Brain pericyte (primary cell): ENCODE measurements at places on chromosomes 11 and 22.

DNA sequence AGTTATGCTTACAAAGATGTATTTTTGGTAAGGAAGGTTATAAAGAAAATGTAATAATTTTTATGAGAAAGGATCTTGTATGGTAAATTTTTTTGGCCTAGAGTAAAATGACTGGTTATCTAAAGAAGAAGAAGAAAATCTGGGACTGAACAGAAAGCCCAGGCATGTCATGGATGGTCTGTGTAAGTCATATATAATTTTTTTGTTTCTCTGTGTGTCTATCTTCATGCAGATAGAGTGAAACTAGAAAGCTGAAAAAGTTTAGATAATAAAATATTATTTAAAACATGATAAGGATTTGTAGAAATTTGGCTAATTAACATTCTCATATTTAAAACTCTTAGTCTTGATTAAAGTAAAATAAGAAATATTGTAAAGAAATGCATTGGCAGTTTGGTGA lies 27.6 kb upstream of the MPEG1 start:
- no peak for DNase-seq

DNA sequence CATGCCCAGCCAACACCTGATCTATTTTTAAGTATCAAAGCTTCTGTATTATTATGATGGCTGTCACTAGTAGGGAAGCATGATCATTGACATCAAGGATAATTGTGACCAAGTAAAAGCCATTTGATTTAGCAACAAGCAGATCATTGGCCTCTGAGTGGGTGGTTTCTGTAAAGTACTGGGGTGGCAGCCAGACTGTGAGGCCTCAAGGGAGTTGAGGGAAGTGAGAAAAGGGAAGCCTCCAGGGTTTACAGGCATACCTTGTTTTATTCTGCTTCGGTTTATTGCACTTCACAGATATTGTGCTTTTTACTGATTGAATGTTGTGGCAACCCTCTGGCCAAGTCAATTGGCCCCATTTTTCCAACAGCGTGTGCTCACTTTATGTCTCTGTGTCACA lies 60.1 kb downstream of the PRR5L start:
- DNase-seq, result no peak

DNA sequence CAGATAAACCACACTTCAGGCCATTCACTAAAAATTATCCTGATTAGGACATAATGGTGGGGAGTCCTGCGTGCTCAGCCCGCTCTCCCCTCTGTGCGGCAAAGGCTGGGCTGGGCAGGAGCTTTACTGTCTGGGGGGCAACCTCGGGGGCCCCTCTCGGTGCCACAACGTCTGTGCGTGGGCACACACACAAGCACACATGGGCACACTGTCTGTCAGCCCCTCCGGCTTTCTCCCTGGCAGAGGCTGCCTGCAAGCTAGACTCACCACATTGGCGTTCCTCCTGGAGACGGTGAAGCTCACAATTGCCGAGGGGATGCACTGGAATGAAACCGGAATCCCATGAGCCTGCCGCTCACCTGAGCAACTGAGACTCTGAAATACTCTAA lies 5.2 kb downstream of the MLC1 start:
- no peak for DNase-seq

DNA sequence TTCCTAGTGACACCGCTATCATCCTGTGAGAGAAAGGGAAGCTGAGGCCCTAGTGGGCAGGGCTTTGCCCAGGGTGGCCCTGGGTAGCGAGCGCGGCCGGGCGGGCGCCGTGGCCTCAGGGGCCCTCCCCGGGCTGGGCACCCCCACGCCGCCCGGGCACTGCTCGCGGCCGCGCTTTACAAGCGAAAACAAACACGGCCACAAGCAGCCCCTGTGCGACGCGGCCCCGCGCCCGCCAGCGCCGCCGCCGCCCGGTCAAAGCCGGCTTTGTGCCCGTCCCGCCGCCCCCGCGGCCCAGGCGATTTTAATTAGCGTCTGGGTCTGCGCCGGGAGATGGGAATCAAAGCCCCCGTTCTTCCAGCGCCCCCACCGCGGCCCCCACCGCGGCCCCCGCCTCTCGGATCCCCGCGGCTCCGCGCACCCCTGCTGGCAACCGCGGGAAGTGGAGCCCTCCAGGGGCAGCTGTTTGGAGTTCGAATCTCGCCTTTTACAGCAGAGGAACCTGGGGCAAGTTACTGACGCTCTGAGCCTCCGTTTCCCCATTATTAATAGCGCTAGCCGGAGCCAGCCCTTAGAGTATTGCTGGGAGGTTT lies 47.9 kb downstream of the CHRDL2 start:
- DNase-seq, result no peak

GRCh38 chr22:46748206-46748907 lies 10.3 kb upstream of the CERK start:
- DNase-seq, result no peak

GRCh38 chr11:28799316-28799715 lies 691.1 kb downstream of the METTL15 start:
- no peak for DNase-seq

GRCh38 chr11:110113505-110113904 lies 20.3 kb downstream of the ZC3H12C start:
- no peak for DNase-seq

DNA sequence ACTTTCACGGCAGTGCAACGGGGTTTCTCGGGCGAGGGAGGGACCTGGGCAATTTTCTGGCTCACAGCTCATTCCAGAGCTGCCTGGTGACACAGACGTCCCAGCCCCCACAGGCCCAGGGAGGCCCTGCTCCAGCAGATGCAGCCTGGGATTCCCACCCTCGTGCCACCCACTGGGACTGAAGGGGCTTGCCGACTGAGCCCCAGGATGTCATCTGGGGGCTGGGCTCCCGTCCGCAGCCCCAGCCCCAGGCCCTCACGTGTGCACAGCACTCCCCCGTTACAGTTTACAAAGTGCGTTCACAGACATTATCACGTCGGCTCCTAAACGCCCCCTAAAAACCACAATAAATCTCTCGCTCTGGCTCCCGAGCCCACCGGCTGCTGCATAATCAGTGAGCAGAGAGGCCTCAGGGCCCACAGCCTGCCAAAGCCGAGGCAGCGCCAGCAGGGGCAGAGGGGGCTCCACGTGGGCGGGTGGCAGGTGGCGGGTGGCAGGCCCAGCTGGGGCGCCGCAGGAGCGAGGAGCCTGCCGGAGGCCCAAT lies 76.9 kb upstream of the TCF20 start:
- no peak for DNase-seq

DNA sequence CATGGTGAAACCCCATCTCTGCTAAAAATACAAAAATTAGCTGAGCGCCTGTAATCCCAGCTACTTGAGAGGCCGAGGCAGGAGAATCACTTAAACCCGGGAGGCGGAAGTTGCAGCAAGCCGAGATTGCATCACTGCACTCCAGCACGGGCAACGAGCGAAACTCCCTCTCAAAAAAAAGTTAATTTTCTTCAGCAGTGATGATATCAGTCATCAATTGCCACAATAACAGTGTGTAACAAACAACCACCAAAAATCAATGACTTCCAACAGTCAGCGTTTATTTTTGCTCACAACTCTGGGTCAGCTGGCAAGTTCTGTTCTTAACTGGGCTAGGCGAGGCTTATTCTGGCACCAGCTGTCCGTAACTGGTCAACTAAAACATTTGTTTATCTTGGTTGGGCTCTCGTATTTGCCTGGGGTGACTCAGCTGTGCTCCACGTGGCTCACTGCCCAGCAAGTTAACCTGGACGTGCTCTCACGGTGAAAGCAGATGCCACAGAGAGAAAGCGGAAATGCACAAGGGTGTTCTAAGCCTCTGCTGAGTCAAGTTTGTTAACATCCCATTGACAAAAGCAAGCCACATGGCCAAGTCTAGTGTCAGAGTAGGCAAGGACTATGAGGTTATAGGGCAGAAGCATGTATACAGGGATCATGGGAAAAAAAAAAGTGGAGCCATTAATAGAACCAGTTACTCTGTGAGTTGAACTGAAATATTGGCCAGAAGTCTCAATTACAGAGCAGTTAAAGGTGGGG lies 52.1 kb downstream of the LHFPL7 start:
- DNase-seq, result peak; percentile 95

DNA sequence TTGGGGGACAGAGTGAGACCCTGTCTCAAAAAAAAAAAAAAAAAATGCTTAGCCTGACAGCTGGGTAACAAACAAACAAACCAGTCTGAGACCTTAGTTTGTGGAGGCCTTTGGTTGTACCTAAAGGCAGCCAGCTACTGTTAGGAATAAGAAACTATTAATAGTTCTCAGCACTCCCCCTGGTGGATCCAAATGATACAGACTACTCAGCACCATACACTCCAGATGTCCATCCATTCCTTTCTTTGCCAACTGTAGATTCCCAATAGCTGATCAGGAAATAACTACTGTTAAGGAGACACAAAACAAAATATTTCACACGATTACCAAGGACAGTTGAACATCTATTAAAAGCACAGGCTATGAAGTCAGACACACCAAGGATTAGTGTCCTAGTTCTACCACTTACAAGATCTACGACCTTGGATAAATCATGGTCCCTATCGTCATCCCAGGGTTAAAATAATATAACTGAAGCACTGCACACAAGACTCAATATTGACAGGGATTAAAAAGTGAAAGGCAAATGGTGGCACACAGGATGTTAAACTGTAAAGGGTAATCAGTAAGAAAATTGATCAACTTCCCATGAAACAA lies 17.2 kb downstream of the CLDN25 start:
- no peak for DNase-seq

DNA sequence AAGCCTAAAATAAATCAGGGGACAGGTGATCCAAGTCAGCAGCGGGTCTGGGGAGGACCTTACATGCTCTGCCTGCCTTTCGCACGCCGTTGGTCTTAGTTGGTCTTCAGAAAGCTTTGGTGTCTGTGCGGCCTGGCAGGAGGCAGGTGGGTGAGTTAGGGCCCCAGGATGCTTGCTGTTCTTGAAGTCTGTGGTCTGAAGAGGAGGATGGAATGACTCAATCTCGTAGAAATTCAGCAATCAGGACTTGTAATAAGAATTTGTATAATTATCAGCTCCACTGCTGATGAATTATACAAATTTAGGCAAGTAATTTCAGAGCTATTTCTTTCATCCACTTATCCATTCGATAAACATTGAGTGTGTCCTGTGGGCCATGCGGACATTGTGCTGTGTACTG lies 138.5 kb downstream of the FEZ1 start:
- DNase-seq, result no peak

DNA sequence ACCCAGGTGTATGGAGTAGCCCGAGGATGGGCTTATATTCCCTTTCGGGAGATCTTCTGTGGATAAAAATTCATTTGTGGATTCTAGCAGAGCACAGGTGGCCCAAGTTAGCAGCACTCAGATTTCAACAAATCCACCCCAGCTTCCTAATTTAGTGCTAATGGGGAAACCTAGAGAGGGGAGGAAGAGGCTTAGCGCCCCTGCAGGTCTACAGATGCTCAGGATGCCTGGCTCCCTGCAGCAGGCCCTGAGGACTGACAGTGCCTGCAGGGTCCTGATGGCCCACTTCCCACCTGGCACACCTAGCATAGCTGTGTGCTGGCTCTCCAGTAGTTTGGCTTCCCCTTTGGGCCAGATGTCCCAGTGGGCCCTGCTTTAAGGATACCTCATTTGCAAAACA lies 6.5 kb downstream of the DGAT2 start:
- no peak for DNase-seq

GRCh38 chr22:44456661-44457412 lies 41.2 kb downstream of the RTL6 start:
- DNase-seq, result no peak

- DNase-seq, result no peak
These were observed 5.1 kb upstream of the FBLN1 start for GRCh38 chr22:45497351-45498145.

DNA sequence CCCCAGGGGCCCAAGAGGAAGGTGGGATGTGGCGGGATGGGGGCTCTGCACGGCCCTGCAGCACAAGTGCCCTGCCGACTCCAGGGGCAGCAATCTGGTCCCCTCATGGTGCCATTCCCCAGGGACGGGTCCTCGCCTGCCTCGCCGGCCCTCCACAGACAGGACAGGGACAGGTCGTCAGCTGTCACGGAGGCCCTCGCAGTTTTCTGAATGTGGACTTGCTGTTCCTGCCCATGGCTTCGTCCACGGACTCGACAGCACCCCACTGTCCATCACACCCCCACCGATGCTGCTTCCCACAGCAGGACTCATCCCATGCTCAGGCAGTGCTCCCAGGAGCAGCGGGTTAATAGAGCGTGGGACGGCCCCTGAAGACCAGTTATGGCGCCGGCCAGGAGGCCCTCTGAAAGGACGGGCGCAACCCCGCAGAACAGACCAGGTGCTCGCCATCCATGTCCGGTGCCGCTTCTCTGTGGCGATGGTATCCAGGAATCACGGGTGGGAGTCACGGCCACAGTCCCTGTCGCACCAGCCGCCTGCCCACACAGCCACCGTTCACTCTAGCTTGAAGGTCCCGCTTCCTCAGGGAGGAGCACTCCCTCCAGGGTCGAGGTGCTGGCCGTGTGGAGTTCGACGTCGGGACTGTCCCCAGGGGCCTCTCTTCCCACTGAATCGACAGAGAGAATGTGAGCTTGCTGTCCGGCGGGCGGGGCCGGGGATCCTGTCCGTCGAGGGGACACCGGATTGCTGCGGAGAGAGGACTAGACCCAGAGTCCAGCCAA lies 18.5 kb upstream of the MUC2 start:
- no peak for DNase-seq

DNA sequence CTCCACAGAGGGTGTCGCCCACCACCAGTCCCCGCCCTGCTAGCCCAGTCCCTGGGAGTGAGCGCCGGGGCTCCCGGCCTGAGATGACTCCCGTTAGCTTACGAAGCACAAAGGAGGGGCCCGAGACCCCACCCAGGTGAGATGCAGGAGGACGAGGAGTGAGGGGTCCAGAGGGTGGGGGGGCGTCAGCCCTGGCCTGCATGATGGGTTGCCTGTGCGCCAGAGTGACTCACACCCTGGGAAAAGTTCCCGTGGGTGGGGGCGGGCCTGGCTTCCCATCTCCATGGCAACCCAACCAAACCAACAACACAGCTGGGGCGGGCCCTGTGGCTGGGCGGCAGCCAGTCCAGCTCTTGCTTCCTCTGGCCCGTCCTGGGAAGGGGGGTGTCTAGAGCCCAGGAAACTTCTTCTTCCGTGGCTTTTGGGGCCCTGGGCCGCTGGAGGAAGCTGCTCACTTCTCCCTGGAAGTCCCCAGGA lies 4.5 kb downstream of the GAS2L1 start:
- peak; percentile 89 for DNase-seq

DNA sequence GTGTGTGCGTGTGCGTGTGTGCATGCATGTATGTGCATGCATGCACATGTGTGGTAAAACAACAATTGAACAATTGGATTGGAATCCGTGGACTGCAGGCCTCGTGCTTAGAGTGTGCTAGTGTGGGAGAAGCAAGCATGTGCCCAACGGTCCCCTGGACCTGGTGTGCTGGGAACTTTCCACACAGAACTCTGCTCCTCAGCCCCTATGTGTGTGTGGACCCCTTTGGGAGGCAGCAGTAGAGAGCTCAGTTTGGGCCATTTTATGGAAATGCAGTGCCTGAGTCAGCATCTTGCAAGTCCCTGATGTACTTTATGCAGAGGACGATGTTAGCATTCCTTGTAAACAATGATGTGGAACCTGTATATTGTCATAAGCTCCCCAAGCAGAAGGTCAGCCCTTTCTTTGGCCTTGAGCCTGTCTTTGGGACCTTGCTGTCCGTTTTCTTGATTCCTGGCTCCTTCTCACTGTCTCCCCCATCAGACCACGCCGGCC lies 167.3 kb downstream of the TBC1D22A start:
- DNase-seq, result no peak
